ENCODE measurements at places on chromosomes 1 and 21.
A peak's percentile ranks its signal among the peaks of the same experiment; 100 is the strongest.

- no peak for DNase-seq
These were observed 777 bp downstream of the LRRC41 start for GRCh38 chr1:46302641-46303037.

DNA sequence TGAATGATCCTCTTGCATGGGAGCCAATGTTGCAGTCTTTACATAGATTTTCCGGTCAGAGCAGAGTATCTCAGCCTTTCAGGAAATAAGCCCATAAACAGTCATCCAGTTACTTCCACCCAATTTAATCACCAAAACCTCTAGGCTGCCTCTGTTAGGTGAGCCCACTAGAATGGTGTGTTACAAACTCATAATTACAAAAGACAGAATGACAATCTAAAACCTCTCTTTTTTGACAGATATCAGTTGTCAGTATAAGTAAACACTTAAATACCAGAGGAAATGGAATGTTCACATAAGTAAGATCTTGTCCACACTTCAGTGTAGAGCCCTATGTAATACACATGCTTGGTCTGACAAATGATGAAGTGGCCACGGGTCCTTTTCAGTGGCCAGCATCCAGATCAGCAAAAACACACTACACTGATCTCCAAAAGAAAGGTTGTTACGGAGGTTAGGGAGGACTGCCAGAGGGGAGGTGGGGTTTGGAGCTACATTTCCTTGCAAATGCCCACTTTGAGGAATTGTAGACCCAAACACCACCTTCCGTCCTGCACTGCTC, 71.3 kb upstream of the FBXO28 start:
- no peak for DNase-seq

- DNase-seq = no peak
These were observed 132.0 kb downstream of the MAP3K21 start for GRCh38 chr1:233459470-233459945.

DNA sequence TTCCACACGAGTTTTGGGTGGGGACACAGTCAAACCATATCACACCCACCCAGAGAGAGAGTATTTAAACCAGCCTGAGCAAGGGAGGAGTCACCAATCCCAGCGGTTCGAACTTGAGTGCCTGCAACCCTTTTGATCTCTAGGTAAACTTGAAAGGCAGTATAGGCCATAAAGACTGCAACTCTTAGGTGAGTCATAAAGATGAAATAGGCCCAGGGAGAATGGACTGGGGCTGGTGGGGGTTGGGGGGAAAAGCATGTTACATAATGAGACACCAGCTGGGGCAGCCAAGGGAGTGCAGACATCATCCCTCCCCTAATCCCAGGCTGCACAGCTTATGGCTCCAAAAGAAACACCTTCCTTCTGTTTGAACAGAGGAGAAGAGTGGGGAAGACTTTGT, 99.8 kb upstream of the LHX8 start:
- DNase-seq = no peak

GRCh38 chr1:36735436-36735835, 252.7 kb upstream of the CSF3R start:
- no peak for DNase-seq

GRCh38 chr1:212959266-212960220, 9.2 kb downstream of the VASH2 start:
- DNase-seq = no peak

GRCh38 chr1:230772457-230773395, 25.5 kb downstream of the CAPN9 start:
- no peak for DNase-seq

DNA sequence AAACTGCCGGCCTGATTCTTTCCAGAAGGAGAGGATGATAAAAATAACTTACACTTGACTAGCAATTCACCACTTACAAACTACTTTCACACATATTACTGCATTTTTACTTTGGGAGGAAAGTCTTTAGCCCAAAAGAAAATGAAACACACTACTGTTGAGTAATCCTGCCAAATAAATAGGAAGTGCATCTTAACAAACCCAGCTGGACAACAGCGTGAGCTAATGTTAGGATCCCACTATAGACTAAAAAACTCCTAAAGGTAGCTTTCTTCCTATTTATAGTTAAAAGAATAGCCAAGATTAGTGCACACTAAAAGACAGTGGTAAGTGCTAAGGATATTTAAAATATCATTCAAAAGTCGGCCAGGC, 83.8 kb downstream of the HSF2BP start:
- no peak for DNase-seq

- peak; percentile 31 for DNase-seq
These were observed 749 bp downstream of the IBA57 start for GRCh38 chr1:228166170-228166936.

DNA sequence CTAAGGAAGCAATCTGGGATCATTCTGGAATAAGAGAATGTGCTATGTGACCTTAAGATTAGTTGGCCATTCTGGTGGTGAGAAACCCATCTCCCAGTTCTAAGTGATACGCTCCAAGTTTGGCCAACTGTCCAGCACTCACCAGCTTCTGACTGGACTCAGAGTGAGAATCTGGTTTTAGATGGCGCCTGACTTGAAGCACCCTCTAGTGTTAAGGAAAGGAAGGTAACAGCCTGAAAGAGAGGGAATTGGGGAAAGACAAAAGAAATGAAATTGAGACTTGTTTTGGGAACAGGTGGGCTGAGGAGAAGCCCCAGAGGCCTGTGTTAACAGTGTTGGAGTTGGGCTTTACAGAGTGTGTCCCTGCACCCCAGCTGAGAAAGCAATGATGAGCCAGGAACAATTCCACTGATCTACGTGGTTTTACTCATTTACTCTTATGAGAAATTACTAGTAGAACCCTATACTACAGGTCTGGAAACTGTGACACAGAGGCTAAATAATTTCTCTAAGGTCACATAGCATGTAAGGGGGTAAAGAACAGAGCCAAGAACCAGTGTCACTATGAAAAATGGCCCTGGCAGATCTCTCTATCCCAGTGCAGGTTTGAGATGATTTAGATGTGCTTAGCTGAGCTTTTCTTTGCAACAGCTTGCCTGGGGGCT, 9.3 kb upstream of the FCAMR start:
- no peak for DNase-seq

DNA sequence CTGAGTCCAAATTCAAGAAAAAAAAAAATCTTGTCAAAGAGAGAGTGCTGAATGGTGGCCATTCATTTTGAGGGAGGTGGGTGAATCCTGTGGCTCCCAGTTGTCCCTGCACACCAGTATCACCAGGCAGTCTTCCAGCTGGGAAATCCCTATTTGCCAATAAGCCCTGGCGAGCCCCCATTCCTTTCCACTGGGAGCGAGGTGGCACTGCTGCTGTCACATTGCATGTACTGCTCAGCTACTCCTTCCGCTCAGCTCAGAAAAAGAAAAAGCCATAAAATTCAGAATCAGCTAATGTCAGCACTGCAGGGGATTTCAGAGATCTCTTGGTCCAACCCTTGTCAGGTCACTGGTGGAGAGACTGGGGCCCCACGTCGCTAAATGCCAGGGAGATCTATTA, 298.5 kb downstream of the OMA1 start:
- no peak for DNase-seq

DNA sequence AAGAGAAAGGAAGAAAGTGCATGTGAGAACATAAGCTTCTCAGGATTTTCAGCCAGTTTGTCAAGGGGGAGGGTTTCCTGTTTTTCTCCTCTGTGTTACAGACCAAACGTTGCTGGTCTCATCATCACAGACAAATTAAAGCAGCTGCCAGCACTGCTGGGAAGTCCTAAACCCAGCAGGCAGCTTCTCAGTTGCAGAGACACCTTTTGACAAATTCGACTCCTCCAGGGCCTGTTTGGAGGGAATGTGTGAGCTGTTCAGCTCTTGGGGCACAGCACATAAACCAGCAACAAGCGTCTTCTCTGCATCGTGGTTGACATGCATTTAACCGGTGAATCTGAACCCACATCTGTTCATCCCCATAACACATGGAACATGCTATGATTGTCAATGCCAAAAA, 454.6 kb upstream of the RUNX1 start:
- DNase-seq = no peak

- DNase-seq = no peak
These were observed 17.0 kb upstream of the IFI44L start for GRCh38 chr1:78603206-78603605.

DNA sequence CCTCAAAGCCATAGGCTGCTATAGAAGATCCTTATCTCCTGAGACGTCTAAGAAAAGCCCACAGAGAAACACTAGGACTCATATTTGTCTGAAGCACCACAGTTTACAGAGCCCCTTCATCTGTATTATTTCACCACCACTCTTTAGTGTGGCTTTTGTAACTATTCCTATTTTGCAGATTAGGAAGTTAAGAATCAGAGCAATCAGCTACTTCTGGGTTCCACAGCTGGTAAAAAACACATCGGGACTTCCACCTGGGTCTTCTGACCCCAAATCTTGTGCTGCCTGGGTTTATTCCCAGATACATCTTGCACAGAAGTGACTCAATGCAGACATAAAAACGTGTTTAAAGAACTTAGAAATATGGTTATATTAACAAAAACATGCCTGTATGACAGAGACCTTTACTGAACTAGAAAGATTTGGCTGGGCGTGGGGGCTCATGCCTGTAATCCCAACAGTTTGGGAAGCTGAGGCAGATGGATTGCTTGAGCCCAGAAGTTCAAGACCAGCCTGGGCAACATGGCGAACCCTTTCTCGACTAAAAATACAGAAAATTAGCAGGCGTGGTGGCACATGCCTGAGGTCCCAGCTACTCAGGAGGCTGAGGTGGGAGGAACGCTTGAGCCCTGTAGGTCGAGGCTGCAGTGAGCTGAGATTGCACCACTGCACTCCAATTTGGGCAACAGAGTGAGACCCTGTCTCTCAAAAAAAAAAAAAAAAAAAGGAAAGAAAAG, 40.9 kb downstream of the ELK4 start:
- no peak for DNase-seq

DNA sequence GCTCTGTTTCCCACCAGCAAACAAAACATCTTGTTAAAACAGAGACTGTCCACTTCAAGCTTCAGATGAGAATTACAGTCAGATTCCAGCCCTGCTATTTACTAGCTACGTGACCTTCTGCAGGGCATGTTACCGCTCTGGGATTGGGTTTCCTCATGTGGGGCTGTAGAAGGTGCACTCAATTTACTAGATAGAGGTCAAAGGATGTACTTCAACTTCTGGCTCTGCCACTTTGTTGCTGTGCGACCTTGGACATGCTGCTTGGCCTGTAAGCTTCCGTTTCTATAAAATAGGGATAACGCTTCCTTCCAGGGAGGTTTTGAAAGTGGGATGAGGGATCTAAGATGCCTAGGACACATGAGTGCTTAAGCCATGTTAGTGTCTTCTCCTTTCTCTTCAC, 46.0 kb upstream of the LRIG2 start:
- DNase-seq = no peak

- no peak for DNase-seq
These were observed 4.9 kb downstream of the TMCO2 start for GRCh38 chr1:40252601-40253000.

- no peak for DNase-seq
These were observed 51.6 kb upstream of the SPATA6 start for GRCh38 chr1:48523558-48523957.

DNA sequence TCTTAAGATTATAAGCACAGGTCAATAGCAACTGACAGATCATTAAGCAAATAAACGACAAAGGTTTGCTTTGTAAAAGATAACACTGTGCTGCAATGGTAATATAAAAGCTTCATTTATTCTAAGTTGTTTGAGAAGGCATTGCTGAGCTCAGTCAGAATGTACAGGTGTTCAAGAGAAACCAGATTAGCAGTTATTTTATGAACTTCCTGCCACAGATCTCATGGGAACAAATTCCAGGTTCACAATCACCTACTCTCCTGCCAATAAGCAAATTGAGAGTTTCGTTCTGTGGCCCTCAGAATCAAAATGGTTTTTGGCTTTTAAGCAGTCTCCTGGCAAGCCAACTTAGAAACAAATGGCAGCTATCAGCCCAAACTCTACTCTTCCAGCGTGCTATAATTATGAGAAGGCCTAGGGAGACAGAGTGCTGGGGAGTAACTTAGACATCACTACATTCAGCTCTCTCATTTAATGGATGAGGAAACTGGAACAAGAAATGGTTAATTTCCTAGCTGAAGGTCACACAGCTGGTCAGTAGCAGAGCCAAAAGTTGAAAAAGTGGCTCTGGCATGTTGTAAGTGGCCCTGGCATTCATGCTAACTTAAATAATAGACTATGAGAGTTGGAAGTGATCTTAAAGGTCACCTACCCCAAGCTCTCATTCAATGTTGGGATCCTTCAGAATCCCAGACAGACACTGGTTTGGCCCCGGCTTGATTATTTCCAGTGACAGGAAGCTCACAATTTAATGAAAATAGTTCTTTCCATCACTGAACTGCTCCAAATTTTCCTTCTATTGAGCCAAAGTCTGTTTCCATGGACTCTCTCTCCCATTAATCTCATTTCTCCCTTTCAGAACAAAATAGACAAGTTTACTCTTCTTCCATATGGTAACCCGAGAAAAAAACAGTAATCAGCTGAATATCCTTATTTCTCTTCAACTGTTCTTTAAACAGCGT, 82.6 kb upstream of the EDEM3 start:
- no peak for DNase-seq
